ENCODE measurements at places on chromosomes 7 and 10. TPM values are rescaled to one million over a fixed set of nuclear protein-coding genes. Genes with fewer than 3 reads are reported as not detected.

Gene LRRC61
- total RNA-seq = 8.2 TPM

Gene IDI2
- not detected for total RNA-seq

Gene FAM221A
- 2.6 TPM for total RNA-seq

Gene SNCG
- 25.5 TPM for total RNA-seq

GRCh38 chr10:27747096-27747451, 1.5 kb upstream of the MKX start:
- DNase-seq = no peak

GRCh38 chr7:20350996-20351692, 20.4 kb downstream of the ITGB8 start:
- DNase-seq = no peak

DNA sequence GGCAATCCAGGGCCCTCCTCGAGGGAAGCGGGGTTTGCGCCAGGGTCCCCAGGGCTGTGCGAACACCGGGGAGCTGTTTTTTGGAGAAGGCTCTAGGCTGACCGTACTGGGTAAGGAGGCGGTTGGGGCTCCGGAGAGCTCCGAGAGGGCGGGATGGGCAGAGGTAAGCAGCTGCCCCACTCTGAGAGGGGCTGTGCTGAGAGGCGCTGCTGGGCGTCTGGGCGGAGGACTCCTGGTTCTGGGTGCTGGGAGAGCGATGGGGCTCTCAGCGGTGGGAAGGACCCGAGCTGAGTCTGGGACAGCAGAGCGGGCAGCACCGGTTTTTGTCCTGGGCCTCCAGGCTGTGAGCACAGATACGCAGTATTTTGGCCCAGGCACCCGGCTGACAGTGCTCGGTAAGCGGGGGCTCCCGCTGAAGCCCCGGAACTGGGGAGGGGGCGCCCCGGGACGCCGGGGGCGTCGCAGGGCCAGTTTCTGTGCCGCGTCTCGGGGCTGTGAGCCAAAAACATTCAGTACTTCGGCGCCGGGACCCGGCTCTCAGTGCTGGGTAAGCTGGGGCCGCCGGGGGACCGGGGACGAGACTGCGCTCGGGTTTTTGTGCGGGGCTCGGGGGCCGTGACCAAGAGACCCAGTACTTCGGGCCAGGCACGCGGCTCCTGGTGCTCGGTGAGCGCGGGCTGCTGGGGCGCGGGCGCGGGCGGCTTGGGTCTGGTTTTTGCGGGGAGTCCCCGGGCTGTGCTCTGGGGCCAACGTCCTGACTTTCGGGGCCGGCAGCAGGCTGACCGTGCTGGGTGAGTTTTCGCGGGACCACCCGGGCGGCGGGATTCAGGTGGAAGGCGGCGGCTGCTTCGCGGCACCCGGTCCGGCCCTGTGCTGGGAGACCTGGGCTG, 26.0 kb downstream of the PRSS2 start:
- no peak for DNase-seq

- no peak for DNase-seq
These were observed 68.8 kb upstream of the IFRD1 start for GRCh38 chr7:112381311-112382091.

DNA sequence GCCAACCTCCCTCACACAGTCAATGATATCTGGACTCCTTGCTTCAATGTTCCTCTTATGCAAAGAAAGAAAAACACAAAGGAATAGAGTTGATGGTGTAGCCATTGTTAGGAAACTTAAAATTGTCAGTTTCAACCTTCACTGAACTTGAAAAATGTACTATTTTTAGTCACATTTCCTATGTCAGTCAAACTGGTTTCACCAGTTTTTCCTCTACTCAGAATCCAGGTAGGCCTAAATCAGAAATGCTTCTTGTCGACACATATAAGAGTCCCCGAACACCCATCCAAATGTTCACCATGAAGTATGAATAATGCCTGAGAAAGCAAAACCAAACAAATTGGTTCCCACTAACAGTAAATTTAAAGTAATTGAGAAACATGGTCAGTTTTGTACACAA, 42.4 kb upstream of the ZMYND11 start:
- peak; percentile 77 for DNase-seq

GRCh38 chr7:116434820-116435341, 64.7 kb upstream of the CAV2 start:
- peak; percentile 92 for DNase-seq

- no peak for DNase-seq
These were observed 3.5 kb downstream of the PRR15 start for GRCh38 chr7:29567174-29567573.
